ENCODE measurements at places on chromosomes 2 and 18.

GRCh38 chr2:174711206-174711605 lies 53.1 kb downstream of the CHRNA1 start:
- no peaks in the 10 kb centered on the region for H3K27me3 ChIP-seq
- H3K36me3 ChIP-seq = no peaks in the 10 kb centered on the region
- no peak overlapping the region for H3K4me3 ChIP-seq
- no peaks in the 10 kb centered on the region for H3K4me1 ChIP-seq
- H3K27ac ChIP-seq = no peak overlapping the region
- DNase-seq = peak; percentile 58

- H3K4me1 ChIP-seq = no peaks in the 10 kb centered on the region
- DNase-seq = no peak
- no peaks in the 10 kb centered on the region for H3K36me3 ChIP-seq
- H3K4me3 ChIP-seq = no peak overlapping the region
These were observed 268.0 kb downstream of the NR4A2 start for GRCh38 chr2:156064540-156064939.

DNA sequence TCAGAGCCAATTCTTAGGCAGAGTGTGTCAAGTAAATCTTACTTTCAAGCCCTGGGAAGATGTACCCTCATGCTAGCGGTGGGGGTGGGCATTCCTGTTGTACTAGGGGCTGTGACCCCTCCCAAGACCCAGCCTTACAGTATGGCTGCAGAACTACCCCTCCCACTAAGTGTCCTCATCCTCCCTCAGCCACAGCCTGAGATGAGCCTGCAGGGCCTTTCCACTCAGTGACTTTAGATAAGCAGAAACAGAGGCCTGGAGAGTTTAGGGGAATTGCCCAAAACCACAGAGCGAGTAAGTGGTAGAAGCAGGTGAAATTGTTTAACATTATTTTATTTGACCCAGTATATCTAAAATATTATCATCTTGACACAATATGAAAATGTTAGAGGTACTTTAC lies 36.6 kb downstream of the TTC32 start:
- DNase-seq = no peak
- H3K27me3 ChIP-seq = peaks cover 12% of the 10 kb centered on the region
- H3K4me1 ChIP-seq = peaks cover 4% of the 10 kb centered on the region
- no peak overlapping the region for H3K27ac ChIP-seq
- H3K4me3 ChIP-seq = no peak overlapping the region
- H3K36me3 ChIP-seq = no peaks in the 10 kb centered on the region

- H3K4me3 ChIP-seq = no peak overlapping the region
- DNase-seq = no peak
- H3K36me3 ChIP-seq = no peaks in the 10 kb centered on the region
- H3K4me1 ChIP-seq = no peaks in the 10 kb centered on the region
- H3K27ac ChIP-seq = no peak overlapping the region
These were observed 109.2 kb upstream of the SESTD1 start for GRCh38 chr2:179373816-179374215.

DNA sequence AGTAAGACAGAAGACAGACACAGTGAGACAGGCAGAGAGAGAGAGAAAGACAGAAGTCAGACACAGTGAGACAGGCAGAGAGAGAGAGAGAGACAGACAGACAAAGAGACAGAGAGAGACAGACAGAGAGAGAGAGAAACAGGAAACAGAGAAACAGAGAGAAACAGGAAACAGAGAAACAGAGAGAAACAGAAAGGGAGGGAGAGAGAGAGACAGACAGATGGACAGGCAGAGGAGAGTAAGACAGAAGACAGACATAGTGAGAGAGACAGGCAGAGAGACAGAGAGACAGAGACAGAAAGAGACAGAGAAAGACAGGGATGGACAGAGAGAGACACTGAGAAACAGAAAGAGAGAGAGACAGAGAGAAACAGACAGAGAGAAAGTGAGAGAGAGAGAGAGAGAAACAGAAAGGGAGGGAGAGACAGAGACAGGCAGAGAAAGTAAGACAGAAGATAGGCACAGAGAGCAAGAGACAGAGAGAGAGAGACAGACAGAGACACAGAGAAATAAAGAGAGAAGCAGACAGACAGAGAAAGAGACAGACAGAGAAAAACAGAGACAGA lies 109.3 kb upstream of the ANKRD30BL start:
- no peak for DNase-seq
- peaks cover 9% of the 10 kb centered on the region for H3K4me1 ChIP-seq
- no peaks in the 10 kb centered on the region for H3K27me3 ChIP-seq
- H3K4me3 ChIP-seq = no peak overlapping the region
- H3K27ac ChIP-seq = no peak overlapping the region

DNA sequence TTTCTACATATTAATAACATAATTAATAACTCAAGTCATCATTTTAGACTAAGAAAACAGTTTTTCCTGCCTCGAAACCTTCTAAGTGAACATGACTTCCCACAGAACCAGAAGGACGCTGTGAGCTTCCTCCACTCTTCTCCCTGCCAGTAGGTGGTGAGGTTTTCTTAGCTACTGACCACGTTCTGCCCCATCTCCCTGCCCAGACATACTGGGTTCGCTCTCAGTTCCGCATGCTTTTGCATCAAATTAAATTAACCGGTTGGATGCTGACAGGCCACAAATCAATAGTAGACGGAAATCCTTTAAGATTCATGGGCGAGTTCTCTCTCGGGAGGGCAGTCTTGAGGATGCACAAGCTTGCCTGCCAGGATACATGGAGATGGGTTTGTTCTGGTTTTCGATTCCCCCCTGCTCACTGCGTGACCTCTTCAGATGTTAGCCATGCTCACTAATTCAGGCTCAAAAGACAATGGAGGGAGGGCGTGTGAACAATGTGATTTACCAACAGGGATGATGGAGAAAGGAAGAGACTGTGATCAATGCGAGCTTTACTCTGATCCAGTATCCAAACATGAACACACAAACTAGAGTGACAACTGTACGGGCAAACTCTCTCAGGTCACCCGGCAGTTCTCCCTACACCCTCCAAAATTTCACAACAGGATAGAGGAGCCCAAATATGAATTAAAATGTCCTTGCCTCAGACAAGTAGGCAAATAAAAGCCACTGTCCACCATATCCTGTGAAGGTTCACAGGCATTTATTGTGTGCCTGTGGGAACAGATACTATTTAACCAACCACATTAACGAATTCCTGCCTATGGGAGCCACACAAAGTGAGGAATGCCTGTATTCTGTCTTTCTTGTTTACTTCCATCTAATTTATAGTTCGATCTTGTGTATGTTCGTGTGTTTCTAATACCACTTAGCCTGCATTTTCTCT lies 375.7 kb downstream of the EIPR1 start:
- DNase-seq = no peak
- H3K27me3 ChIP-seq = no peaks in the 10 kb centered on the region
- H3K4me3 ChIP-seq = no peak overlapping the region
- no peak overlapping the region for H3K27ac ChIP-seq
- H3K4me1 ChIP-seq = no peaks in the 10 kb centered on the region

All from trophoblast cell (in vitro differentiated cells and primary cell).